Non-pigmented ciliary epithelial cell (primary cell): ENCODE measurements at places on chromosomes 13 and 19.

DNA sequence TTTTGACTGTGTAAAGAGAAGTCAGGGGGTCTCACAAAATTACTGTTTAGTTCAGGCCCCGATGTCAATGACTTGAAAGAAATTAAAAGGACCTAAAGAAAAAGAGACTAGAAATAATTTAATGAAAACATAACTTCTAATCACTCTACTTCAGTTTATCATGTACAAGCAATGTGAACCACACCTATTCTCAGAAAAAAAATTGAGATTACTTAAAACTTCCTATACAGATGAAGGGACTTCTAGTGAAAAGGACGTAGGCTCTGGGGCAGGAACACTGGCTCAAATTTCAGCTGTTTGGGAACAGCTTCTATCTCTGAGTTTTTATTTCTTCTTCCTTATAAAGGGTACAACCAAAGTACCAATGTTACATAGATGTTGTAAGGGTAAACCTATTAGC lies 38.0 kb downstream of the TPT1 start:
- DNase-seq: no peak

DNA sequence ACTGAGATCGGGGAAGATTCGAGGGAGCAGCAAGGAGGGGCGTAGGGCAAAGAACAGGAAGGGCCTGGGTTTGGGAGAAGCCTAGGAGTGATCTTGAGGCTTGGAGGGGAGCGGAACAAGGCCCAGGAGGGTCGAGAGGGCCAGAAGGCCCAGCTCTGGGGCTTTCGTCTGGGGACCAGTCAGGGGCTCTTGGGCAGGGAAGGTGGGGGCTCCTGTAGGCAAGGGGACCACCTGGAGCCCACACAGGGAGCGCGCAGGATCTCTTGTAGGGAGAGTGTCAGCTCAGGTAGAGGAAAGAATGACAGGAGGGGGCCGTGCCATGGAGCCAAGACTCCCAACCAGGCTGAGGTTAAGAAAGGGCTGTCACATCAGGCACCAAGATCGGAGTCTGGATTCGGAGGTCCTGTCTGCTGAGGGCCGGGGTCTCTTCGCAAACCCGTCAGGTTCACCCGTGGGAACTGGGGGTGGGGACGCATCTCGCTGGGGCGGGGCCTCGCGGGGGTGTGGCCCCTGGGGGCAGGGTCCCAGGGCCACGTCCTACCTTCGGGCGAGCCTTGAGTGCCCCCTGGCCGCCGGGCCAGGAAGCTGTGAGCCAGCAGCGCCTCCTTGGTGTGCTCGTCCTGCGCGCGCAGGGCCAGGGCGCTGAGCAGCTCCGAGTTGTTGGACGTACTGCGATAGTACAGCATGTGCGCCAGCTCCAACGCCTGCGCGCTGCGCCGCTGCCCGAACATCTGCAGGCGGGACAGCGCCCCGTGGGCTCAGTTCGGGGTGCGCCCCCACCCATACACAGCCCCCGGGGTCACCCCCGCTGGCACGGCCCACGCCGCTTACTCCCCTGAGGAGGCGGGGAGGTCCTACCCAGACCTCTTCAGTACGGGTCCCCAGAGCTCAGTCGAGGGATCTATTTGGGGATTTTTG lies 8.4 kb downstream of the EMP3 start:
- DNase-seq: peak; percentile 79

- no peak for DNase-seq
These were observed 12.7 kb downstream of the SPINT2 start for GRCh38 chr19:38276942-38277517.

GRCh38 chr13:23447927-23448326 lies 14.4 kb upstream of the SACS start:
- no peak for DNase-seq

GRCh38 chr19:32053861-32054260 lies 291.5 kb upstream of the ZNF507 start:
- DNase-seq: no peak

- no peak for DNase-seq
These were observed 24.0 kb upstream of the SCEL start for GRCh38 chr13:77511552-77511951.

DNA sequence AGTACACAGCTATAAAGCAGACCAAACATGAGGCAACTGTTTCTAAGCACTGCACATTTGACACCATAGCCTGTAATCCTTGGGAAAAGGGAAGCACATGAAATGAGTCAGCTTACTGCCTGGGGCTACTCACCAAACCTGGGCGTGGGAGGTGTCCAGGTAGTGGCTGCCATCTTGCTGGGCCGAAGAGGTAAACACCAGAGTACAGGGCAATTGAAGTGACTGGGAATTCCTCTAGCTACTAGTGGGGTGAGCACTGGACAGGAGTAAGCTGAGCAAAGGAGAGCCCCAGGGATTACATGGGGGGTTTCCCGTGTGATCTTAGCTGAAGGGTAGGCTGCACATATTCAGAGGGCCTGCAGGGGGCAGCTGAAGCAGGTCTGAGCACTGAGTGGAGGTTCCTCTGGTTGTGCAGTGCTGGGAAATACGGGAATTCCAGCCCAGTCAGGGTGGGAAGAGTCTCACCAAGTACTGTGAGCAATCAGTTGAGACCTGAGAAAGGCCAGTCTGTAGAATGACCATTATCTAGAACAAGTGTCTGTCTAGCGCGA lies 140.5 kb downstream of the SLC7A1 start:
- DNase-seq: no peak

GRCh38 chr13:48194379-48194754 lies 38.6 kb upstream of the ITM2B start:
- no peak for DNase-seq

GRCh38 chr13:101755228-101755887 lies 302.9 kb downstream of the ITGBL1 start:
- no peak for DNase-seq

GRCh38 chr19:18669524-18669817 lies 14.0 kb upstream of the CRTC1 start:
- DNase-seq: no peak

GRCh38 chr19:5805462-5806132 lies 730 bp downstream of the NRTN start:
- no peak for DNase-seq

- DNase-seq: no peak
These were observed 518 bp upstream of the PLPP2 start for GRCh38 chr19:291561-292280.

- no peak for DNase-seq
These were observed 231.4 kb downstream of the KLF12 start for GRCh38 chr13:73902847-73903246.

DNA sequence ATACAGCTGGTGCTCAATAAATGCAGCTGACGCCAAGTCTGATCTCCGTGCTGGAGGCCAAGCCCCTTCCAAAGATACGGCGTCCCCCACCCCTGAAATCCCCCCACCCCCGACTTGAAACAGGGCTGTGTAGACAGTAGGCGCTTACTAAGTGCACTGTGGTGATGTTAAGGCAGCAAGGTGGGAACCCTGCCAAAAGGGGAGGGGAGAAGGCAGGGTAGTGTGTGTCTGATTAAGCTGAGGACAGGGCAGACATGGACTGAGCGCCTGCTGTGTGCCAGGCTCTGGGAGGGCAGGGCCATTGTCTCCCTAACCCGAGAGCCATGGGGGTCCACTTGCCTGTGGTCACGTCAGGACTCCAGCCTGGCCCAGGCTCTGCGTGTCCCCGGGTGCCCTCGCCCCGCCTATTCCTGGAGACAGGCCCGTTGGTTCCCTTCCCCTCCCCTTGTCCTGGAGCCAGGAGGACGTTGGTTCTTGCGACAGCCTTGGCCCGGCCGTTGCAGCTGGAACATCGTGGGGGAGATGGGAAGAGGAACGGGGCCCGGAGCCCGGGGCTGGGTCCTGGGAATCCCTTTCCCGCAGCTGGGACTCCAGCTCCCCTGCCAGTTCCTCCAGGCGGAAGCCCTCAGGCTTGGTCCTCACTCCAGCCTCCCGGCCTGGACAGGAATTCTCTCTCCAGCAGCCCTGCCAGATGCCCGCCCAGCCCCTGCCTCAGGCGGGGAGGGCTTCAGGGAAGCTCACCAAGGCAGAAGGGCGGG lies 1.7 kb upstream of the ELANE start:
- DNase-seq: no peak

GRCh38 chr13:33260168-33261098 lies 25.1 kb downstream of the STARD13 start:
- DNase-seq: no peak

DNA sequence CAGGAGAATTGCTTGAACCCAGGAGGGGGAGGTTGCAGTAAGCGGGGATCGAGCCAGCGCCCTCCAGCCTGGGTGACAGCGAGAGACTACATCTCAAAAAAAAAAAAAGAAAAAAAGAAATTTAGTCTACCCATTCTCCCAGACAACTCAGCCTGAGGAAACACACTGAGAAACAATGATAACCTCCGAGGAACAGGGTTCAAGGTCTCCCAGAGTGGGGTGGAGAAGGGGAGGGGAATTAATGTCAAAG lies 1.4 kb upstream of the VASP start:
- no peak for DNase-seq

DNA sequence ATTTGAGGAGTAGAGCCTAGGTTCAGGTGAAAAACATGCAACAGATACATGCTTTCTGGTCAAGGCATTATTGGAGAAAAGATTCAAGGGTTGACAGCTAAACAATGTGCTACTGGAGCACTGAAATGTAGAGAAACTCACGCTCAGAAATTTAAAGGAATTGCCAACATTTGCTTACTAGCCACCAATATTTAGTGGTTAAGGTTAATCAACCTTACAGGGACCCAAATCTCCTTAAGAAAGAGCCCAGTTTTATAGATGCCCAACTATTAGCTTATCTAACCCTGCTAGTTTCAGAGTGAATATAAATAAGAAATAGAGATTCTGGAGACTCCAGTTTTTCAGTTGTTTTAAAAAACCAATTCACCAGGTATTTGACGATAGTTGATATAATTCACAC lies 203.6 kb downstream of the DACH1 start:
- no peak for DNase-seq

DNA sequence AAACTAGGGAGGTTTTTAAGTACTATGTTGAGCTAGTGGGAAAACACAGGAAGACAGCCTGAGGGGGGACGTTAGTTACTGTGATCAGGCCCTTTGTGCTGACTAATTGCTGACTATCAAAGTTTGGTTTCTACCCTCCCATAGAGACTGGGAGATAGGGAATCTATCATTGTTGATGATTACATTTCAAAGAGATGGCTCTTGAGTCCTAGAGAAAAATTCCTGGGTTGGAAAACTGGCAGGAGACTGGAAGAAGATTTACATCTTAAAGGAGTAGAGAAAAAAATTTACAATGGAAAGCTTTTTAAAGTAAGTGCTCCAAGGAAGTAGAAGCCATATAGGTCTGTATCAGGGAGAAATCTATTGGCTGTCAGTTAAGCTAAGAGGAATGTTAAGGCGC lies 522.0 kb upstream of the KLHL1 start:
- DNase-seq: no peak

- no peak for DNase-seq
These were observed 10.8 kb downstream of the SOX1 start for GRCh38 chr13:112077729-112078128.

GRCh38 chr13:45422731-45423292 lies 4.6 kb upstream of the SLC25A30 start:
- DNase-seq: no peak

GRCh38 chr19:30148039-30148790 lies 206.2 kb downstream of the URI1 start:
- no peak for DNase-seq

GRCh38 chr13:92781965-92782690 lies 444.5 kb upstream of the GPC6 start:
- no peak for DNase-seq

GRCh38 chr13:94999871-95000270 lies 287.5 kb upstream of the SOX21 start:
- DNase-seq: no peak

DNA sequence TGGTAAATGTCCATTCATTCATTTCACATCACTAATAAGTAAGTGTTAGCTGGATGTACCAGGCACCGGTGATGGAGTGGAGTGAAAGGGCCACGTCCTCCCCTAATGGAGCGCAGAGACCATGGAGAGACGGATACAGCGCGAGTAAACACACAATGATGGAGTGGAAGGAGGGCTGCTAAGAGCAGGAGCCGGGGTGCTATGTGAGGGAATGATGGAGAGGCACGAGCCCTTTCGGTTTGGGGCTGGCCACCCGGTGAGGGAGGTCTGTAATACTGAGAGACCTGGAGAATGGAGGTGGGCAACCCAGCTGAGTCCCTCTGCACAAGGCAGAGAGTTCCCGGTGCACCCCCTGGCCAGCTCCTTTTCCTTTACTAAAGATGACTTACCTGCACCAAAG lies 53.7 kb downstream of the PEPD start:
- no peak for DNase-seq

- no peak for DNase-seq
These were observed 35.3 kb downstream of the FPR3 start for GRCh38 chr19:51830274-51830673.

GRCh38 chr13:94967183-94968039 lies 255.1 kb upstream of the SOX21 start:
- no peak for DNase-seq

- DNase-seq: no peak
These were observed 82.3 kb downstream of the GPR12 start for GRCh38 chr13:26678330-26678729.

DNA sequence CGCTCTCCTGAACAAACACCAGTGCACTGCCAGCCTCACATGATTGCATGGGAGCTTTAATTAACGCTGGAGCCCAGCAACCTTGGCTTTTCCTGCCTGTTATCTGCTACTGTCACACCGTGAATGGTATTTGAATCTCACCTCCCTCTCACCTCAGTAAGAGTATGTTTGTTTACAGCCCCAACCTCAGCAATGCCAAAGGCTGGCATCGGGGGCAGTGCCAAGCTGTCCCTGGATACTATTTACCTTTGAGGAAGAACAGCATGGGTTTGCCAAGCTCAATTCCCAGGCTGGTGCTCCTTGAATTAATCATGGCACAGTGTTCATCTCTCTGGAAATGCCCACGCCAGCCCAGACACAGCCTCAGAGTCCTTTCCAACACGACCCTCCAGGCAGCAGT lies 57.2 kb upstream of the SERPINE3 start:
- DNase-seq: no peak

- DNase-seq: no peak
These were observed 470.8 kb downstream of the FGF9 start for GRCh38 chr13:22141716-22142115.

- DNase-seq: peak; percentile 99
These were observed 2.7 kb downstream of the UHRF1 start for GRCh38 chr19:4911786-4912672.

DNA sequence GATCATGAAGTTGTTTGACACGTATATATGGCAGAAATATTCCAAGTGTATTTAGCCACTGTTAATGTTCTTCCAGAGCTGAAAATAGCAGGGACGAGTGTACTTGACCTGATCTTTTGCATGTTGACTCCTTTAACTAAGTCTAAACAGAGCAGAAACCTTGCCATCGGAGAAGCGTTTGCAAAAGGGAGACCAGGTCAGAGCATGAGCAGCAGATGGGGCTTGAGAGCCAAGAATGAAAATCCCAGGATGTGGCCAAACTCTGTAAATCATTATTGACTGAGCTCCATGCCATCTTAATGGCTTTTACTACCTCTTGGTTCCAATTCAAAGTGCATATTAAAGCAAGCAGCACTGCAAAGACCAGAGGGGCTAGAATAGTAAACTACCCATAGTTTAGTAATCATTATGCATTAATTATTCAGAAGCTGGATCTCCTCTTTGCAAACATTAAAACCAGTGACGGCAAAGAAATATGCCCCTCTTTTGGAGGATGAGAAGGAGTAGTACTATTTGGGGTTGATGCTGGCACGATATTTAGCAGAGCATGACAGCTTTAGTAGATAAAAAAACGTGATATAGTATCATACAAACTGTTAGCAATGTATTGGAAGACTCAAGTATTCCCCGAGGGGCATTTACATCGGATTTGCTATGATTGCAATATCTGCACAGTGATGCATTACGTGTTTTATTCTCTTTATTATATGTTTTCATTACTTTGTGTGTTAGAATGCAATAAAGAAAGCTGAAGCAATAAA lies 55.7 kb downstream of the FAM216B start:
- peak; percentile 38 for DNase-seq

GRCh38 chr19:44718441-44719261 lies 19.7 kb downstream of the CEACAM16 start:
- DNase-seq: no peak
